GM04504 (cell line): ENCODE measurements at places on chromosomes 12 and 14.

GRCh38 chr12:93186131-93186530 lies 191.6 kb upstream of the NUDT4 start:
- DNase-seq, result no peak

- no peak for DNase-seq
These were observed 107.5 kb downstream of the KITLG start for GRCh38 chr12:88472775-88473174.

GRCh38 chr14:87745507-87746118 lies 247.4 kb downstream of the GALC start:
- peak; percentile 17 for DNase-seq

DNA sequence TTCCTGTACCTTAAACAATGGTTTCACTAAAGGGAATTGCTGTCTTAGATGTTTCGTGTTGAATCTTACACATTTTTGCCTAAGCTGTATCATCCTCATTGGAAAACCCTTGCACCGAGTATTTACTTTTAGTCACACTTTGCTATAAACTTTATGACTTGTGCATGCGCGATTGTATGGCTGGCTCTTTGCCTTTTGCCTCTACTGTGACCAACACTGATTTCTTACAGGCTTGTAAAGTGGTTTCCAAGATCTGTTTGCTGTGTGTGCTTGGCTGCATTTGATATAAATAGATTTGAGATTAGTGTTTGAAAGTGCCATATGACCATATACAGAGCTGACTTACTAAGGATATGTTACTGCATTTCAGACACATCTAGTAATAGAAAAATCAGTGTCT lies 40.5 kb downstream of the RASSF3 start:
- DNase-seq, result no peak

GRCh38 chr12:5017638-5018348 lies 25.9 kb upstream of the KCNA5 start:
- DNase-seq, result no peak

DNA sequence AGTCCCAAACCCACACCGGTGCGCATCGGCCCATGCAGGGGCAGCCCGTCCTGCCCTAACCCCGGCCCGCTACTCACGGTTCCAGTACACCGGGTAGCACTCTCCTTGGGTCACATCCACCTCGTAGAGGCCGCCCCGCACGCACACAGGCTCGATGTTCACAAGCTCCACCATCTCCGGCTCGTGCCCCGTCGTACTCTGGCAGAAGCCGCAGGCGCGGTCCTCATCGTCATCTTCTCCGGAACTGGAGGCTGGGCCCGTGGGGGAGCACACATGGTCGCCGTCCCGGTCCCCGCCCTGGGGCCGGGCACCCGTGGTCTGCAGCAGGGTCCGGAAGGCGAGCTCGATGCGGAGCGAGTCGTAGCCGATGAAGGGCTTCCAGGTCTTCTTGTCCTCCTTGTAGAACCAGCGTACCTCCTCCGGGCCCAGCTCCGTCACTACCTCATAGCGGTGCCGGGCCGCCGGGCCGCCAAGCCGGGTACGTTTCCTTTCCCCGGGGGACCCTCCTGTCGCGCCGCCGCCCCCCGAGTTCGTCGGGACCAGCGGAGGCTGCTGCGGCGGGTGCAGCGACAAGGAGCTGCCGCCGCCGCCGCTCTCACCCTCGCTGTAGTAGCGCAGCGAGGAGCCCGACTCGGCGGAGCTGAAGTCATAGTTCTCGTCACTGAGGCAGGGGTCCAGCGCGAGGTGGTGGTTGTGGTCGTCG lies 788 bp downstream of the DDHD1 start:
- peak; percentile 14 for DNase-seq

- no peak for DNase-seq
These were observed 190.8 kb upstream of the C14orf180 start for GRCh38 chr14:104388541-104389325.

DNA sequence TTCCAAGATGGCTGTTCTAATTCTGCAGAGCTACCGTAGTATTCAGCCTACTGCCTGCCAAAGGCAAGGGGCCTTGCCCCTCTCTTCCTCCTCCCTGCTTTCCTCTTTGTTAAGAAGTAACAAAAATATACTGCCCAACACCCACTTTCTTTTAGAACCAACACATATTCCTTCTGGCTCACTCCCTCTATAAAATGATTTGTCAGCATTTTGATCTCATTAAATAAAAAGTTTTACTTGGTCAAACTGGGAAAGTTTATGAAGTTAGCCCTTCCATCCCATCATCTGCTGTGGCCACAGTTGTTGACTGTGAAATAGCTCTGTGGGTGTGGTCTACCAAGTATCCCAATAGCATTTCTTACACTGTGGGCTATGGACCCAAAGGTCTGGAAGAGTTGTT lies 472.4 kb downstream of the ZFP36L1 start:
- DNase-seq, result no peak

DNA sequence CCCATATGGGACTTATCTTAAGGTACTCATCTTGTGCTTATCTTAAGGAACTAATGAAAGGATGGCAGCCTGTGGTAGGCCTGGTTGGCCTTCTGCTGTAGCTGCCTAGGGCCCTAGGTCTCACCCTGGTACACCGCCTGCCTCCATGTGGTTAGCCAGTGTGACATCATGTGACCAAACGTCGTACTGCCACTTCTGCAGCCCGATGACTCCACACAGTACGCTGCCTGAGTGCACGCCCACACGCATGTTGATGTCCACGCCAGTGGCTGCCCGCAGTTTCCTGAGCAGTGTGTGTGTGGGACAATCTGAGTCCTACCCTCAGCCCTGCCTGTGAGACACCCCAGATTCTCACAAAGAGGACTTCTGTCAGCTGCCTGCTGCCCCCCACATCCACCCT lies 5.1 kb downstream of the ADCY4 start:
- no peak for DNase-seq

DNA sequence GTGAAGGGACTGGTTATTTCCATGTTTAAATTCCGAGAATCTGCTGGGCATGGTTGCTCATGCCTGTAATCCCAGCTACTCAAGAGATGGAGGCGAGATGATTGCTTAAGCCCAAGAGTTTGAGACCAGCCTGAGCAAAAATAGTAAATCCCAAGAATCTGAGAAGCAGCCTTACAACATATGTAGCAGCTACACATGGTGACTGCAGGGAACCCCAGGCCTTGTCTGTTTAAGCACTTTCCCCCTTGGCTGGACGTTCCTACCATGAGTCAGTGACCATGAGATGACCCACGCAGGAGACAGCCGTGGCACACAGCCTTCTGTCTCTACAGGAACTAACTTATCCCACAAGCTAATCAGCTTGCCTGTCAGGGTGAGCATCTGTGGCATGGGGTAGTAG lies 5.5 kb upstream of the SLC24A4 start:
- DNase-seq, result peak; percentile 23

DNA sequence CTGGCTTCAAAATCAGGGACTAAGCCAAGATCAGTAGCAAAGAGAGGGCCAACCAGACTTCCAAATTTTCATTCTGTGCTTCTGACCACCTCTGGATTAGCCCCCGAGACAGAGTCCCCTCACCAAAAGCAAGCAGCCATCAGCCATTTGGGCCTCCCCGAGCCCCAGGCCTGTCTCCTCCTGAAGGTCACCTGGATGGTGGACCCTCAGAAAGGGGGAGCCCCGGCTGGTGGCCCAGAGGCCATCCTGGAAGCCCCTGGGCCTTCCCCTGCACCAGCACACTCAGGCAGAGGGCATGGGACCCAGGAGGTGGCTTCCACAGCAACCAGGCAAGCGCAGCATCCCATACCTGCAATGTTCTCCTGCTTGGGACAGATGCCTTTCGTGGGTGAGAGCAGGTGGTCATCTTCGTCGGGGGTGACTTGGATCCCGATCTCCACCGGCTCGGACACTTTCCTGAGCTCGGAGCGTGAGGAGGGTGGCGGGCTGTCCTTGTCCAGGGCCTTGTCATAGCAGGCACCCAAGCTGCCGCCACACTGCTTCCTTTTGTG lies 14.8 kb downstream of the BCL11B start:
- no peak for DNase-seq

DNA sequence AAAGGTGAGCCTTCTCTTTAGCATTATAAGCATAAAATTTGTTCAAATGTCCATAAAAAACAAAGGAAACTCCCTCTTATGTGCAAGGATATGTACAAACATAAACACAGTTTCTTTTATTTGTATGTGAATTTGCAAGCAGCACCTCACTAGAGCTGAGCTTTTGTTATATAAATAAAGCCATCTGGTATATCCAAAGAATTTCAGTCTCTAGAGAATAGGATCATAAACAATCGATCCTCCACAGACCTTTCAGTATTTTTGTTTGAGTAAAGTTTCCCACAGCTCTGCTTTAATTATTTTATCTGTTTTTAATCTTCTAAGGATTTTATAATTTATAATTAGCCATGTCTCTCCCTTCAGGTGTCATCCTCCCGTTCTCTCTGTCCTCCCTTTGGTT lies 89.2 kb downstream of the OTOGL start:
- no peak for DNase-seq

GRCh38 chr14:75969891-75970290 lies 11.9 kb downstream of the TGFB3 start:
- no peak for DNase-seq

DNA sequence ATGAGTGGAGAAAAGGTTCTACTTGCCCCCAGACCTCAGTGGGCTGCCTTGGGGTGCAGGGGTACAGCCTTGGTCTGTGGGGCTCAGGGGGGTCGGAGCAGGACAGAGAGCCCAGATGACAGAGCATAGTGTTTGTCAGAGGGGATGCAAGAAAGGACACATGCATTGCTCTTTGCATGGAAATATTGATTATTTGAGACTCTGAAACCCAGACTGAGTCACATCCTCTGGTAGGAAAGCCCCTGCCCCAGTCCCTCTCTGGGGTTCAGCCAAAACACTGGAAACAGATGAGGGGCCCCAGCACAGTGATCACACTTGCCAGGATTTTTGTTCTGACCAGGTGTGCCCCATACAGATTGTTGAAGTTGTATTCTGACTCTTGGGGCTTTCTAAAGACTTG lies 1094.4 kb downstream of the BCL11B start:
- DNase-seq, result no peak

GRCh38 chr14:82270286-82270685 lies 736.6 kb upstream of the SEL1L start:
- no peak for DNase-seq

DNA sequence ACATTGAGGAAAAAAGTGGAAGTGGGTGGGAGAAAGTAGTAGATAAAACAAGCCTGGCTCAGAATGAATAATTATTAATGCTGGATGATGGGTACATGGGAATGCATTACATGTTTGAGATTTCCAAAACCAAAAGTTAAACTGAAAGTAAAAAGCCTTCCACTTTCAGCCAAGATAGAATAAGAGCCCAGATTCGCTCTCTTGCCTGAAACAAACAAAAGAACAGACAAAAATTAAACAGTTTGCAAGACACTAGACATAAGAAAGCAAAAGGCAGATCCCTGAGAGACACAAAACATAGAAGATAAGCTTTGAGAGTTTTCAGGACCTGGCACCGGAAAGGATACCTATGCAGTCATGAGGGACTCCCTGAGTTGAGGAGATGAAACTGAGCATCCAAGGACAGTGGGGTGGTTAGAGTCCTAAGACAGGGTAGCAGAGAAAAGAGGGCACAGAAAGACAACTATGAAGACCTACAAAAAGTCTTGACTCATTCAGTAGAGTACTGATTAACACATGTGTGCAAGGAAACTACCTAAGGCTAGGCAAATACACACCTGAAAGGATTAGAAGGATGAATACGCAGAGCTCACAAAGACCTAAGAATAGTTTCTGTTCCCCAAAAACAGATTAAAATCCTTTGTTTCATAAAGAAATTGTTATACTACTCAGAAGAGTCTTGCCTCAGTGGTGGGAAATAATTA lies 54.1 kb downstream of the CEP83 start:
- no peak for DNase-seq

DNA sequence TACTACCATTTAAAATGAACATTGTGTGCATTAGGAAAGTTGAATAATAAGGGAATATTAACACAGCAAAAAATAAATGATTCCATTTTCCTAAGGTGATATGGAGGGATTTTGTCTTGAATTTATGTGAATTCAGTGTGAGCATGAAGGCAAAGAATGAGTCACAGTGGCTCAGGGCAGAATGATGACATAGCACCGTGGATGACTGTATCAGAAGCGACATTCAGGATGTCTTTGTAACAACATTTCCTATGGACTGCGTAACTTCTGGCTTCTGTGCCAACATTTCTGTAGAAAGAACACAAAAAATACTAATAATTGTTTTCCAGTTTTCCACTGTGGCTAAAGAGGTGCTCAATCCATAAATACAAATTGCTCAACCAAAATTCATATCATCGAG lies 54.6 kb downstream of the TTC8 start:
- DNase-seq, result peak; percentile 42

GRCh38 chr12:52423035-52423434 lies 11.1 kb downstream of the KRT75 start:
- DNase-seq, result no peak

DNA sequence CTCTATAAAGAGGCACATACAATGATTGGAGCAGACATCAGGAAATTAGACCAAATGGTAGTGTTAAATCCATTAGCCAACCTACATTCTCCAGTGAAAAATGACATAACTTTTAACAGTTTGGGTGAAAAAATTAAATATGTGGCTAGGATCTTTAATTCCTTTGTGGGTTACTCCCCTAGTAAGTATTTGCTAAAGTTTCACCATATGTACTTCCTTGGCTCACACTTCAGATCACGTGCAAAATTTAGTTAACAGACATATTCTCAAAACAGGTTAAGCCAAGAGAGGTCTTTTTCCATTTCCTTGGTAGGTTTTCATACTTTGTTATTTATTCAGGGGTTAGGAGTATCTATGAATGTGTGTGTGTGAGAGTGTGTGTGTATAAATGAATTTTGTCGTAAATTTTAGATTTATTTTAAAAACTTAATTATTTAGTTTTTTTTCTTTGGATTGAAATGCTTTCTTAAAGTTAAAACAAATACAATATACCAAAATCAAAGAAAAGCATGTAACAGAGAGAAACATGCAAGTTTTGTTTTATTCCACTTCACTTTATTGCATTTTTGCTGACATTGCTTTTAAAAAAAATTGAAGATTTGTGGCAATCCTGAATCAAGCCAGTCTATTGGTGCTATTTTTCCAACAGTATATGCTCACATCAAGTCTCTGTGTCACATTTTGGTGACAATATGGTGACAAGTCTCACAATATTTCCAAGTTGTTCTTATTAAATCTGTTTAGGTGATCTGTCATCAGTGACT lies 258.7 kb downstream of the FLRT2 start:
- DNase-seq, result no peak

GRCh38 chr14:103129301-103130016 lies 6.2 kb downstream of the TNFAIP2 start:
- DNase-seq, result no peak

- no peak for DNase-seq
These were observed 8.5 kb downstream of the FBXW8 start for GRCh38 chr12:116919247-116919661.

- DNase-seq, result peak; percentile 98
These were observed 105.4 kb upstream of the MED13L start for GRCh38 chr12:116382686-116383530.

- DNase-seq, result no peak
These were observed 93.7 kb downstream of the DHRS2 start for GRCh38 chr14:23729720-23730387.
